ENCODE measurements at places on chromosomes 3 and 15.

- no peak for DNase-seq
These were observed 324.6 kb downstream of the MAGI1 start for GRCh38 chr3:65714134-65714533.

GRCh38 chr3:29415482-29416223 lies 134.8 kb downstream of the RBMS3 start:
- DNase-seq = no peak

DNA sequence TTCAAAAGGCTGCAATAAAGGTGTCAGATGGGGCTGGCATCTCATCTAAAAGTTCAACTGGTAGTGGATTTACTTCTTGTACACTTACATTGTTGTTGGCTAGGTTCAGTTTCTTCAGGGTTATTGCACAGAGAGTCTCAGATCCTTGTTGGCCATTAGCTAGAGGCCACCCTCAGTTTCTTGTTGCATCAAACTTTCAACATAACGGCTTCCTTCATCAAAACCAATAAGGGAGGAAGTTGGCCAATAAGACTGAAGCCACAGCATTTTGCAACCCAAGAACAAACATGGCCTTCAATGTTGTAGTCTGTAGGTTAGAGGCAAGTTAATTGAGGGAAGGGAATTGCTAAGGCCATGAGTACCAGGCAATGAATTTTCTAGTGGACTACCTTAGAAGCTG lies 218.0 kb downstream of the ZBBX start:
- no peak for DNase-seq

DNA sequence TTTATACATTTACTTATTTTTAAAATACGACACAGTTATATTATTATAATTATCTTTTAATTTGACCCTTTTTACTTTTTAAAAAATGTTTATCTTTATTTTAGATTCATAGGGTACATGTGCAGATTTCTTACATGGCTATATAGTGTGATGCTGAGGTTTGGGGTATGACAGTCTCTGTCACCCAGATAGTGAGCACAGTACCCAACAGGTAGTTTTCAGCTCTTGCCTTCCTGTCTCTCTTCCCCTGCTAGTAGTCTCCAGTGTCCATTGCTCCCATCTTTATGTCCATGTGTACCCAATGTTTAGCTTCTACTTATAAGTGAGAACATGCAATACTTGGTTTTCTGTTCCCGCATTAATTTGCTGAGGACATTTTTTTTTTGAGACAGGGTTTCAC lies 21.8 kb upstream of the KCNMB2 start:
- DNase-seq = no peak

GRCh38 chr3:31161889-31162288 lies 267.4 kb upstream of the GADL1 start:
- no peak for DNase-seq

GRCh38 chr15:41304149-41304770 lies 28.1 kb downstream of the OIP5 start:
- no peak for DNase-seq

DNA sequence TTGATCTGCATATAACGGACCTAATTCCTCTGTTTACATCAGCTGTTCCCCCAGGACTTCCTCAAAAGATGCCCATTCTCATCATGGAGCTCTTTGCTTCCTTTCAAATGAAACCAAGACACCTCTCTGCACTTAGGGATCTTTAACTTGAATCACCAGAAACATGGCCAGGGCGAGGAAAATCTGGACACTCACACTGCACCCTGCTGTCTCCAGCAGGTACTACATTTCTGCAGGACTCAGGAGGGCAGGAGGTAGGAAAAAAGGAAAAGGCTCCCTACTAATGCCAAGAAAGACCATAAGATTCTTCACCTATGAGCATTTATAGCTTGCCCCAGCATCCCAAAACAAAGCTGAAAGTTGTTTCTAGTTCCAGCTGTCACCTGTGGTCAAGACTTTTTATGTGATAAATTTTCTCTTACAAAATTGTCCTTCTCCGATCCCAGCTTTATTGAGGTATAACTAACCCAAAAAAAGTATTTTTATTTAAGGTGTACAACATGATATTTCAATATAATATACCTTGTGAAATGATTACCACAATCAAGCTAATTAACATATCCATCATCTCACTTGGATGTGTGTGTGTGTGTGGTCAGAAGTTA lies 87.3 kb upstream of the C15orf61 start:
- peak; percentile 52 for DNase-seq

- DNase-seq = no peak
These were observed 13.6 kb upstream of the ZNF774 start for GRCh38 chr15:90338532-90338931.

DNA sequence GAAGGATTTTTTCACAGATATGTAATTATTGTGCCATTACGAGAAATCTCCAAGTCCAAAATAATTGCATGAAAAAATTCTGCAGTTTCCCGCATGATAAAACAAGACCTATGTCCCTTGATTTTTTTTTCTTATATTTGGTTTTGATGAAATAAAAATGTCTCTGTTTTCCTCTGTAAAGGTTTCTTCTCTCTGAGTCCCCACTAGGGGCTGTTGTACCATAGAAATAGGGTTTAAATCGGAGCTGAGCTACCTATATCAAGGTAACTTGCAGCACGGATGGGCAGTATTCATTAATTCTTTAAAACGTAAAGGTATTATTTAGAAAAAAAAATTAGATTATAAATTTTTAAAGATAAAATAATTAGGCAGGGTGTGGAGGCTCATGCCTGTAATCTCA lies 66.6 kb upstream of the IGF1R start:
- DNase-seq = no peak

GRCh38 chr3:177597311-177598096 lies 400.2 kb upstream of the TBL1XR1 start:
- DNase-seq = no peak

DNA sequence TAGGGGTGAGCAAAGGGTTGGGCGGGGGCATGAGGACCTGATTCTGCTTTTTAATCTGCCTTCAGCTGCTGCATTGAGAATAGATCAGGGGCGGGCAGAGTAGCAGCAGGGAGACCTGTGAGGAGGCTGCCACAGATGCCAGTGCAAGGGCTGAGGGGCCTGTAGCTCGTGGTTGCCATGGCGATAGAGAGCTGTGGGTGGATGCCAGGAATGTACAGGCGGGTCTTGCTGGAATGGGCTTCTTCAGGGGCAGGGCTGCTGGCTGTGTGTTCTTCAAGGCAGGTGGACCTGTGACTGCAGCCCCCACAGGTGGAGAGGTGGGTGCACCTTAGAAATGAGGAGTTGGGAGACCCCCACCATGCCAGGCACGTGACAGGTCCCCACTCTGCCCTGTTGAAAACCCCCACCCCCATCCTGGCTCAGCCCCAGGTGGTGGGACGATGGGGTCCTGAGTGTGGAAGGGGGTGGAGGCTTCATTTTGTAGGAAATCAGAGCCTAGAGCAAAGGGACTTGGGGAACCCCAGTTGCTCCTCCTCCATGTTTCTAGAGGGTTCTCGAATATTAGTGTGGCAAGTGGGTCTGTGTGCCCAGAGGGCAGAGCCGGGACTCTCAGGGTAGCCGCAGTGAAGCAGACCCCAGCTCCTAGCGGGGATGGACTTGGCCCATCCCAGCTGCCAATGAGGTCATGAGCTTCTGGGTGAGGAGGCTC lies 38.3 kb downstream of the SLC6A6 start:
- DNase-seq = no peak

DNA sequence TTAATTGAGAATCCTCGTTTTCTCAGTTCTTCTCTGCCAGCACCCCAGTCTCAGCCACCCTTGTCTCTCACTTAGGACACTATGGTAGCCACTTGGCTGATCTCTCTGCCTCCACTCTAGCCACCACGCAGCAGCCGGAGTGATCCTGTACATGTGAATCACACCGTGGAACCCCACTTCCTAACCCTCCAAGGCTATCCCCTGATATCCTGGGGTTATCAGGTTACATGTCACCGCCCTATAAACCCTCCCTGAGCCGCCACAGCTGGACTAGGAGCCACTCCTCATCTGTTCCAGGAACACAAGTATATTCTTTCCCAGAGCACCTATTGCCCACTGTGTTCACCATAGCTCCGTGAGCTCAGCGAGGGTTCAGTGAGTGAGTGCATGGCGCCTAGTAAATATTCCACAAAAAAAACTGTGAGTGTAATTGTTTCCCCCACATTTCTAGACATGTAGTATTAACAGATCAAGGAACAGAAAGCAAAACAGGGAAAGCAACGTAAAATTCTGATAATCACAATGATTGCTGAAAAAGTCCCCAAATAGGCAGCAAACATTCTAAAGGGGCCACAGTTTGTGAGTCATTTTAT lies 661 bp upstream of the PARP14 start:
- peak; percentile 74 for DNase-seq

- peak; percentile 46 for DNase-seq
These were observed 67.7 kb downstream of the IFT80 start for GRCh38 chr3:160331127-160331937.

GRCh38 chr15:49492830-49493229 lies 69.8 kb downstream of the FGF7 start:
- peak; percentile 33 for DNase-seq

- DNase-seq = no peak
These were observed 107.8 kb downstream of the MBNL1 start for GRCh38 chr3:152376351-152377183.

DNA sequence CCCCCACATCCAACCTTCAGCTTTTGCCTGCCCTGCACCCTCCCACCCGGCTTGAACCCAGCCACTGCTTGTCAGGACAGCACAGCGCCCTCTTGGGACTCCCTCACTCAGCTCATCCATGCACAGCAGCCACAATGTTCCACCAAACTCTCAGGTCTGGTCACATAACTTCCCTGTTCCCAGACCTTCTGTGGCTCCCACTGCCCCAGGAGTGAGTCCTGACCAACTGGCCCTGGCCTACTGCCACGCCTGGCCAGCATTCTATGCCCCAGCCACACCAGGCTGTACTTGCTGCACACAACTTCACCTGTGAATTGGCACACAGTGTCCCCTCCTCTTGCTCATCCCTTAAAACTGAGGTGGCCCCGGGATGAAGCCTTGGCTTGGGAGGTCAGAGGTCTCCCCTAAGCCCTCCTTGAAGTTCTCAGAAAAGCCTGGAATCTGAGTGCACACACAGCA lies 21.0 kb downstream of the PLXNB1 start:
- DNase-seq = no peak

DNA sequence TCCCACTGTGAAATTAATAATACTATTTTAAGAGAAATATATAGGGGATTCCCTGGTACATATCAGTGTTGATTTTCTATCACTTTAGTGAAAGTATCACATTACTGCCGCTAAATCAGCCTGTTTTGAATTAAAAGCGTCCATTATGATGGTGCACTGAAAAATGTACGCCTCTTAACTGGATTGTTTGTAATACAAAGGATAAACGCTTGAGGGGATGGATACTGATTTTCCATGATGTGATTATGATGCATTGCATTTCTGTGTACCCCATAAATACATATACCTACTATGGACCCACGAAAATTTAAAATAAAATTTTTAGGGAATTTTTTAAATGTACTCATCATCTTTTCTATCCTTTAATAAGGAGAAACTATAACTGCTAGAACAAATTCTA lies 478.6 kb downstream of the MAGI1 start:
- DNase-seq = no peak

DNA sequence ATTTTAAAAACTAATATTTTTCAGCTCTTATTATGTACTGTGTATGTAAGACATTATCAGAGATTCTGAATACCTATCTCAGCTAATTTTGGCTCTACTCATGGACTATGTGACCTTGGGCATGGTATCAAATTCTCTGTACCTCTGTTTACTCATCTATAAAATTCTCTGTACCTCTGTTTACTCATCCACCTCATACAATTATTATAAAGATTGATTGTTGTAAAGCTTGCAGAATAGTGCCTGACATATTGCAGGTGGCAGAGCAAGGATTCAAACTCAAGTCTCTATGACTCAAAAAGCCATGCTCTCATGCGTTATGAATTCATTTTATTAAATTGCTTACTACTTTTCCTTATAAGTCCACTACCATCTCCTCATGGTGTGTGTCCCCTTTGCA lies 151.9 kb upstream of the ARL6 start:
- no peak for DNase-seq

DNA sequence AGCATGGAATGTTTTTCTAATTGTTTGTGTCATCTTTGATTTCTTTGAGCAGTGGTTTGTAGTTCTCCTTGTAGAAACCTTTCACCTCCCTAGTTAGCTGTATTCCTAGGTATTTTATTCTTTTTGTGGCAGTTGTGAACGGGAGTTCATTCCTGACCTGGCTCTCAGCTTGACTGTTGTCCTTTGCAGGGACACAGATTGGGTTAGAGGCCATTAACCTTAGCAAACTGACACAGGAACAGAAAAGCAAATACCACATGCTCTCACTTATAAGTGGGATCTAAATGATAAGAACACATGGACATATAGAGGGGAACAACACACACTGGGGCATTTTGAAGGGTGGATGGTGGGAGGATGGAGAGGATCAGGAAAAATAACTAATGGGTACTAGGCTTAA lies 52.2 kb upstream of the RORA start:
- no peak for DNase-seq

DNA sequence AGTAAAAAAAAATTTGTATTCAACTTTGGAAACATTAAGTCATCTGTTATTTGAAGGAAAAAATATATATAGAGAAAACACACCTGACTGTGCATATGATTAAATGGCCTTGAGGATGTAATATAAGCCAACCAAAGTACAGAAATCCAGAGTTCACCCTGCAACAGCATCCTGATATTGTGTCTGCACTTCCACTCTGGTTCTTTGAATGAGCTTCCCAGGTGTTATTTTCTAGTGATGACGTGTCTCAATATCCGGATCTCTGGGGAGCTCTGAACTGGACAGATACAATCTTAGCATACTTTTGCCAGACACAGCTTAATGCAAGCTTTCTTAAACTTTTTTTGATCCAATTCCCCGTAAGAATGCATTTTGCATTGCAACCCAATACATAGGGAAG lies 19.5 kb upstream of the PIK3CB start:
- no peak for DNase-seq

DNA sequence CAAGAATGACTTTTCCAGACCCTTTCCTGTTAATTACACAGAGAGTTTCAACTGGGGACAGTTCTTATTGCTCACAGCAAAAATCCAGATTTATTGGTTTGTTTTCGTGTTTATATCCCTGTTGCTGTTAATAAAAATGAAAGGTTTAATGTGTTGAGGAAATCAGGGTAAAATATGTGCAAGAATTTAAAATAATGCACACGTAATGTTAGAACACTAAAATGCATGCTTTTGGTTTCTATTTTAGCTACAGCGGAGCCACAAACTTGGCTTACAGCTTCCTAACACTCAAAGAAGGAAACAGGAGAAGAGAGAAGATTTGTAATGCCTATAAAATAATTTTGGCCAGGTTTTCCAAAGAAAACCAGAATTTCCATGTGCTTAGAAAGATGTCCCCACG lies 62.7 kb downstream of the CASR start:
- DNase-seq = no peak

GRCh38 chr15:37792351-37792750 lies 142.1 kb upstream of the TMCO5A start:
- DNase-seq = no peak

Measured in RKO (cell line).